ENCODE measurements at places on chromosomes 5 and 9.

DNA sequence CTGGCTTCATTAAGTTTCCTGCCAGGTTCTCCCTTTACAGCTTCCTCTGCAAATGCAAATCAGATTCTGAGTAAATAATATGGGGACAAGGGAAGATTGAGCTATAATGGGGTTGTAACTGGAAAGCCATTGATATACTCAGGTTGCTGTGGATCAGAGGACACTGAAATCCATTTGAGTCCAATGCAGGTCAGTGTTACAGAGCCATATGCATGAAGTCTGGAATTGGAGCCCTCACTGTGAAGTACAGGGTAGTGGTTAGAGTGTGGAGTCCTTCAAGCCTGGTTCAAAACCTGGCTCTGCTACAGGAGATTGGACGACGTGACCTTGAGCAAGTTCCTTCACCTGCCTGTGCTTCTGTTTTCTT is 48.7 kb downstream of the TIMD4 start:
- no peak for DNase-seq

DNA sequence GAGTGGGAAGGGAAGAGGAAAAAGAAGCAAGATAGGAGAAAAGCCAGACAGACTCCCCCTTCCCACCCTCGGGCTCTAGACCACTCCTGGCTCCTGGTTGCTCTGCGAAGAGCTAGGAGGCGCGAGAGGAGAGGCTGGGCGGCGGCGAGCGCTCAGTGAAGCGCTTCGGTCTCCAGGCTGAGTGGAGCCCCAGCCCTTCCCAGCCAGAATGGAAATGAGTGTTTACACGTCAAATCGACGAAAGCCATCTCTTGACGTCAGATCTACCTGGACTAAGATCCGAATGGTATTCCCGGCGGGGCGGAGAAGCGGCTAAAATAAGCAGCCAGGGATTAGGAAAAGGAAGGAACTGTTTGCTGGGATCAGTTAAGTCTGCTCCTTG is at the start of gene PCSK1:
Gene PCSK1 (minus strand): TSS at position 183 of the 382 bp plus-strand sequence. CDS start 206 bp downstream, outside the sequence.
- no peak for DNase-seq

DNA sequence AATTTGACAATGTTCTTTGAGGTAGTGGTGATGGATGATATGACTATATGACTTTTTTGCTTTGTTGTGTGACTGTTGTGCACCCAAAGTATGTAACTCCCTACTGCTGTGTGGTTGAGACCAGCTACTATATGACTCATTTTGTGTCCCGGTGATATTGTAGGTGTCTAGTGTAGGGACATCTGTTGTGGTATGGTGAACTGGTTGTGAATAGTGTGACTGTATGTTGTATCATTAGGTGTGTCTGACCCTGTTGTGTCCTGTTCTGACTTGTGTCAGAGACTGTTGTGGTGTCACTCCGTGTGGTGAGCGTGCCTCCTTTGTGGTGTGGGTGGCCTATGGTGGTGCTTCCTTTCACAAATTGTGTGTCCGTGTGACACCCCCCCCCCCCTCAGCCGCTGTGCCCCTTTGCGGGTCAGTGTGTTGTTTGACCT is 11.2 kb upstream of the CXXC5 start:
- no peak for DNase-seq

DNA sequence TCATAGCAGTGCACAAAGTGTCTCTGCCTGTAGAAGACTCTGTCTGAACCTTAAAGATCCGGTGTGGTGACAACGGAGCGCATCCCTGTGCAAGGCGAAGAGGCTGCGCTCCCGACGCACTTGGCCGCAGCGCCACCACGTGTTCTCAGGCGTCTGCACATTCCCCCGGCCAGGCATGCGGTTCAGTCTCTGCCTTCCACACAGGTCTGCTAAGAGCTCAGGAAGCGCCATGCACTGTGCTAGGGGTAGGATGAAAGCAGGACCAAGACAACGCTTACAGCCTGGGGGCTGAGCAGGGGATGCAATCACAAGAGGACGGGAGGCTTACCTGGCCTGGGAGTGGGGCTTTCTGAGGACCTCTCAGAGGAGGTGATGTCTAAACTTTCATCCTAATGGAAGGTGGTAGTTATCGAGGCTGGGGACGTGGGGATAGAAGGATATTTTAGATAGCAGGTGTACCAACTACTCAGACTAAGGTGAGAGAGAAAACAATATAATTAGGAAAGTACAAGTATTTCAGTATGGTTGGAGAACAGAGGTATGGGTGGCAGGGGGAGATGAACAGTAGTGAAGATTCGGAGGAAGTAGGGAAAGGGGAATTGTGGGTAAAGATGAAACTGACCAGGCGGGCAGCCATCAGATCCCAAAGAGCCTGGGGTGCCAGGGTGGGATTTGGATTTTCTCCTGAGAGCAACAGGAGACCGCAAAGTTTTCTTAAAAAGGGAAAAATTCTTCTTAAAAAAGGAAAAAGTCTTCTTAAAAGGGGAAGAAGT is 13.3 kb downstream of the CAPSL start:
- peak; percentile 37 for DNase-seq

DNA sequence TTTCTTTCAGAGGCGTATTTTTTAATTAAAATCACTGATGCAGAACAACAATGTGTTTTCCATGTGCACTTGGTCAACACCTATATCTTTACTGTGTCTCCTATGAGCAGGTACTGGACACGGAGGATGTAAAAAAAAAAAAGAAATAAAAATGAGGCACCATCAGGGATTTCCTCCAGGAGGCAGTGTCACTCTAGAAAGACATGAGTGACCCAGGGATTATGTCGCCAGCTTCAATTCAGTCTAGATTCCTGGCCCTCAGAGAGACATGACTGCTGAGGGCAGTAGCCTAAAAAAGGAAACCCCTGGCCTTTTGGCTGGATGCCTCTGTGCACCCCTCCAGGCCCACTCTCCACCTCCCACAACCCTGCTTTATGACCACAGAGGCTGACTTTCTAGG is 18.3 kb upstream of the IL33 start:
- DNase-seq, result no peak
